ENCODE measurements at places on chromosomes 12 and 14.

DNA sequence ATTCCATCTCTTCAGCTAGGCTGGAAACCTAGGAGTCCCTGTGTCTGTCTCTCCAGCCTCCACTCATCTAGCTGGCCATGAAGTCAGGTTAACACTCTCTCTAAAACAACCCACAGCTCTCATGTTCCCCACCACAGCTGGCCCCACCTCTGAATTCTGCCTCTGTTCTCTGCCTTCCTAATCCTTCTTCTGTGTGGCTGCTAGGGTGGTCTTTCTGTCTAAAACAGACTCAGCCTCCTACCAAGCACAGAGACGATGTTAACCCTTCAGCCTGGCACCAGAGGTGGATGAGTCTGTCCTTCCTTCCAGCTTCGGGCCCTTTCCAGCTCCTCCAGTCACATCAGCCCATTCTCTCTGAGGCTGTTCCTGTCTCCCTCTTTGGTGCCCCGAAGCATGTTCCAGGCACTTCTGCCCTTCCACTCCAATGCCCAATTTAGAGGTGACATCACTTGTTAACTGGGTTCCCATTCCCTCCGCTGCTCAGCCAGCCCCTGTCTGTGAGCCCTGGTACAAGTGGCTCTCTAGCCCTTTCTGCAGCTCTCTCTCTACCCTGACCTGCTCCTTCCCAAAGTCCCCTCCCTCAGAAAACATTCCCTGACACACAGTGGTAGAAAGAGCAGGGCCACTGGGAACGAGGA is 9.1 kb downstream of the FIGNL2 start:
- DNase-seq = no peak

- DNase-seq = no peak
These were observed 60.9 kb downstream of the NAV3 start for GRCh38 chr12:77891518-77892147.

GRCh38 chr14:55884819-55885218 is 233.4 kb upstream of the PELI2 start:
- no peak for DNase-seq

DNA sequence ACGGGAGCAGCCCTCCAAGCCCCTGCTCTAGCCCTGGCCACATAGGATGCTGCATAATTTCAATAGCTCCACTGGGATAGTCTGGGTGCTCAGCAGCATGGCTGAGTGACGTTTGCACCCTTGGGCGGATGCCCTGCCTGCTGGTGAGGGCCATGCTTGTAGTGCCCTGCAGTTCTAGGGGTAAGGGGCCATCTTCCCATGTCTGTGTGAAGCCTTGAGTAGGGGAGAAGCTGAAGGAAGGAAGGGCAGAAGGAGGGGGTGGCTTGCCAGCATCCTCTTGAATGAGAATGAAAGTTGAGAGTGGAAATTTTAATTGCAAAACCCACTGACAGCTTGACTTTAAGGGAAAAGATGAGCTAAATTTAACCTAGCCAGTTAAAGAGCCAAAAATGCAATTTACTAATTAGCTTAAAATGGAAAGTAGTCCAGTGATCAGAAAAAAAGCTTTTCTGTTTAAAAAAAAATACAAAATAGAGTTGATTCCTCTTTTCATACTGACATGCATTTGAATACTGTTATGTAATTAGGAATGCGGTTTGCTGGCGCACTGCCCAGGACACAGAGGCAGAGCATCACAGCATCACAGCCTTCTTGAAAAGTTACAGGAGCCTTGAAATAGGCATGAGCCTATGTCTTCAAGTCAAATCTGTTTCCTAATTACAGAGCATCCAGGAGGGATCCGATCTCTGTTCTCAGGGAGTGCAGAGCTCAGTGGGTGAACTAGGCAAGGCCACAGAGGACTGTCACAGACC is 18.5 kb upstream of the EML1 start:
- DNase-seq = no peak

DNA sequence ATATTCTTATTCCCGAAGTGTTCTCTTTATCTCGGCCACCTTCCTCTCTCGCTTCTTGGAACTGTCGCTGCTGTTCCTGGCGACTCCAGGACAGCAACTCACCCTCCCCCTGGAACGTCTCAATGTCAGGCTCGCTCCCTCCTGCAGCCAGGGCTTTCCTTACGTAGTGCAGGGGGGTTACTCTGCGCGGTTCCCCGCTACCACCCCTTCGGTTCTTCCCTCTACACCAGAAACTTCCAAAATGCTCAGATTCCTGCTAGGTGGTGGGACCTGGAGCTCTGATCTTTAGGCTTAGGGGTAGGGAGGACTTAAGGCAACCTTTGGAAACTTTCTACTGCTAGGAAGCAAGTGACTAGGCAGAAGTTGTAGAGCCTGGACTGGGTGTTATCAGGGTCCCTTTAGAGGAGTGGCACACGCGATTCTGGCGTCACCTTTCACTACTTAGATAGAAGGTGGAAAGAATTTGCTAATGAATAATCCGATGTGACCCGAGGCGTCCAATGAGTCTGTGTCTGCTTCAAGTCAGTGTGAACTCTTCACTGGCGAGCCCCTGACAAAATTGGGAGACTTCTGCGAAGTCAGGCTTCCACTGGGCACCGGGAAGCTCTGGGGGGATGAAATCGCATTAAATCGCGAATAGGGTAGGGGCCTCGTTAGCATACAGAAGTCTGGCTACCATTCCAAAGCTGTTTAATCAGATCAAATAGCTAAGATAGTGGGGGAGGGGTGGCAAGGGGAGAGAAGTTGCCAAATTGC is 900 bp upstream of the DPF3 start:
- no peak for DNase-seq

- DNase-seq = no peak
These were observed 4.4 kb downstream of the KRT2 start for GRCh38 chr12:52647601-52648000.

DNA sequence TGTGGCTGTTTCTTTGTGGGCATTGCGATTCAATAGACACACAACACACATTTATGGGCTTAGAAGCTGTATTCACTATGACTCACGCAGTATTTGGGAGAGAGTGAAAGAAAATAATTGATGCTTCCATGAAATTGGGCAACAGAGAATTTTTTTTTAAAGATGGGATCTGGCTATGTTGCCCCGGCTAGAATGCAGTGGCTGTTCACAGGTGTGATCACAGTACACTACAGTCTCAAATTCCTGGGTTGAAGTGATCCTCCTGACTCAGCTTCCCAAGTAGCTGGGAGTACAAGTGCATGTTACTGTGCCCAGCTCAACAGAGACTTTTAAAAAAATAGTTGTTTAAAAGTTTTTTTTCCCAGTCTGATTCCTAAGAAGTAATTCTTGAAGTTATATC is 146.3 kb downstream of the APAF1 start:
- DNase-seq = no peak

GRCh38 chr14:28926122-28926521 is 159.5 kb downstream of the FOXG1 start:
- DNase-seq = no peak

DNA sequence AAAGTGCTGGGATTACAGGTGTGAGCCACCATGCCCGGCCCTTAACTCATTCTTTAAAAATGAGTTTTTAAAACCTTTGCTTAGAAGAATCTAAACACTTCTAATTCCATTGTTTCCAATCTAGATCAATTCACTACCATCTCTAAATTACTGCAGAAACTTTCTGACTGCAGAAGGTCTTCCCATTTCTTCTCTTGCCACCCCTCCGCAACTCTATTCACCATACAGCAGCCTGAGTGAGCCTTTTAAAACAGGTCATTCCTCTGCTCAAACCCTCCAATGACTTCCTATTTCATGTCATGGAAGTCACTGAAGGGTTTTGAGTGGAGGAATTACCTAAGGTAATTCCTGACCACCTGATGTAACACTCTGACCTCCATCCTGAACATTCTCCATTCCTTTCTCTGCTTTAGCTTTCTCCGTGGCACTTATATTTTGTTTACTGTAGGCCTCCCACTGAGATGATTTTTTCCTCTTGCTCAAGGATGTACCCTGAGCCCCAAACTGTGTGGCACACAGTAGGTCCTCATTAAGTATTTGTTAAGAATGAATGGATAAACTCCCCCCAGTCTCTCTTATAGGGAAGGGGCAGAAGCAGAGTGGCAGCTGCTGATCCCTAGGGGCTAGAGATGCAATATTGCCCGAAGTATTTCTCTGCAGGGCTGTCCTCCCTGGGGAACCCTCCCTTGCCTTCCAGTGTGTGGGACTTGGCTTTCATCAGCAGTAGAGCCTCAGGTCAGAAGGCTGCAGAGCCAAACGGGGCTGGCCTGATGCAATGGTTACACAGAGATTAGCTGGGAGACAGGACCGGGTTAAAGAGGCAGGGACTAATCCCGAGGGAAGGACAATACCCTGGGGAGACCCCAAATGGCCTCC is 1.2 kb downstream of the DDIT3 start:
- DNase-seq = no peak

DNA sequence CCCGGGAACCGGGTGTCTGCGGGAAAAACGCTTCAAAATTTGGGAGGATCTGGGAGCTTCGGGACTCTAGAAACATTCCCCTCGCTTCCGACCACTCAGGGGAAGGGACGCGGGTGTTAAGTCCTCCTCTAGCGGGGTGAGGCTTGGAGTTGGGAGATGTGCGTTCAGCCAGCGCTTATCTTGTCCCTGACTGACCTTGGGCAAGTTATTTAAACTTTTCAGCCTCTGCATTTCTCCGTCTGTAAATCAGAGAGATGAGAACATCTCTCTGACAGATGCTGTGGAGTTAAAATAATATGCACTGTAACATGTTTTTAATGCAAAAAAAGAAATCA is 76.9 kb upstream of the ANO4 start:
- DNase-seq = no peak

GRCh38 chr14:94088516-94088915 is 7.4 kb downstream of the IFI27L1 start:
- no peak for DNase-seq

- DNase-seq = no peak
These were observed 104.2 kb downstream of the PCNX1 start for GRCh38 chr14:71011479-71011878.

DNA sequence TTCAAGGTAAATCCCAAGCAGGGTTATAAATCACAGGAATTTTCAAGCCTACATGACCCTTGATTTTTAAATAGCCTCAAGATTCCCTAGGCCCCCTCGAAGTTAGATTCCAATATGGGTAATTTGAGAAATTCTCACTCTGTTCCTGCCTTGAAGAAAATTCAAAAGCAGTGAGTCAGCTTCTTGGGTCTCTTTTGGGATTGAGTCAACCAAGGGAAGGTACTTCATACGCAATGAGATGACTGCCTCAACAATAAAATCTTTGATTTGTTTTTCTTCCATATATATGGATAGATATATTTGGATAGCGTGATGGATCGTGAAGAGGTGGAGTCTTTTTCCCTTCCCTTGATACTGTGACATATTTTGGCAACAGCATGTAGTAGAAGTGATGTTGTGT is 180.4 kb upstream of the ATP2B1 start:
- DNase-seq = no peak

DNA sequence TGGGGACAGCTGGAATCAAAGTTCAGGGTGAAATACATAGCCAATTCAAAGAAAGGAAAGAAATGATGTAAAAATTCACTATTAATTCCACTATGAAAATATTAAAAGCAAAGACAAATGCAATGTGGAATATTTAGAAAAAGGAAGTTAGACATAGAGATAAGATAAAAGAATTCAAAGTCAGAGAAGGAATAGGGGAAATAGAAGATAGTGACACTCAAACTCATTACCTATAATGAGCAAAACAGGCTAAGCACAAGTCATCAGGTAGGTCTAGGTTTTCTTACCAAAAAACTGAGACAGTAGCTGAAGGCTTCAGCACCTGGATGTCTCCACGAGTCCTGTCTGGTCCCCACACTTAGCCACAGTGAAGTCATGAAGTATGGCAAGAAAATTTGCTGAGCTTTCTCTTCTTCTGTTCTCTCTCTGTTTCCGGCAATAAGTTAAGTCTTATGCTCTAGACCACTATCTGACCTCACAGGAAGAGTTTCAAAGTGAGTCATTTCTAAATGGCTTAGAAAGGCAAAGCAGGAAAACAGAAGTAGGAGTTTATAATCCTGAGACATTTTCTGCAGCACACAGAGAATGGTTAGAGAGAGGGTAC is at the start of gene C3AR1:
Gene C3AR1 (minus strand): TSS at position 369 of the 604 bp plus-strand sequence. CDS start 6,174 bp downstream, outside the sequence.
- DNase-seq = no peak

DNA sequence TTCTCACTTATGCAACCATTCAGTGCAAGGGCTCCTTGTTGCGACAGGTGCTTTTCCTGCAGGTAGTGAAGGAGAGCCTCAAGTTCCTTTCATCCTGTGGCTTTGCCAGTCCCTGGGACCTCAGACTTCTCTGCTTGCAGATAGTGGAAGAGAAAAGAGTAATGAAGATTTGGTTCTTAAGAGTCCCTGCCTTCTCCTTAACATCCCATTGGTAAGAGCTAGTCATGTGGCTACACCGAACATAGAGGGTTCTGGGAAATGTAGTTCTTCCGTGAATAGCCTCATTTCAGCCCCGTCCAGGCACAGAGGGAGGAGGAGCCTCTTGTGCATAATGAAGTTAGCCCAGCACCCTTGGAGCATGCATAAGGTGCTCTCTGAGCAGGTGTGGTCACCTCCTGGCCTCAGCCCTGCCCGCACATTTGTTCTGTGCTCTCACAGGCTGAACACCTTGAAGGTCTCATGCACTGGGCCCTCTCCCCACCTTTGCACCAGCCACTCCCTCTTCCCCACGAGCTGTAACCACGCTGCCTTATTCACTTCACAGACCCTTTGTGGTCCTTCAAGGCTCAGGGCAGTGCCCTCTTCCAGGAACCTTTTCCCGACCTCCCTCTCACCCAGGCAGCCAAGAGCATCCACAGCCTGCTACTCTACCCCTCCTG is 134.0 kb downstream of the BCL11B start:
- no peak for DNase-seq

DNA sequence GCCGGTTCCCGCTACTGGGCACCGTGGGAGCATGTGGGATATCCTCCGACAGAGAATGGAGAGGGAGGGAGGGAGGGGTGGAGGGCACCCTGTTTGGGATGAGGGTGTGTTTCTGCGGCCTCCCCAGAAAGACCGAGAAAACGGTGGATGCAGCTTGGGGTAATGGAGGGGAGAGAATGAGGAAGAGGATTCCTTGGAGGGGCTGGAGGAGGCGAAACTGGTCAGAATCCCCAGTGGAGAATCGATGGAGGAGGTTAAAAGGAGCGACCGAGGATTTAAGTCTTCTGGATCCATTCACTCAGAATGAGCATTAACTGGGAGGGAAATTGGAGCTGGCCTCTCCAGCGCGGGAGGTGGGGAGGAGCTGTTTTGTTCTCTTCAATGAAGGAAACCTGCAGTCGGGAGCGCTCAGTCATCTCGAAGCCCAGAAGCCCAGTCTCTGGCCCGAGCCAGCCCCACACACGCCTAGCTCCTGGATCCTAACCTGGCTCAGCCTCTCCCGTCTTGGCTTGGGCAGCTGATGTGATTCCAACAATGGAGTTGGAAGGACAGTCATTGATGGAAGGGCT is 581 bp downstream of the ARG2 start:
- no peak for DNase-seq

GRCh38 chr12:59191372-59191771 is 271.1 kb upstream of the LRIG3 start:
- DNase-seq = no peak

All from stimulated activated CD4-positive, alpha-beta T cell treated with anti-CD3 and anti-CD28 coated beads, TNF-alpha, amount 100 ng/mL, for 4 hours (primary cell).